ENCODE measurements at places on chromosomes 1 and 21.

- no peak for DNase-seq
Observed at GRCh38 chr1:228045871-228046270, 36.6 kb upstream of the ARF1 start.

GRCh38 chr1:150972417-150972940 lies 2.2 kb downstream of the CERS2 start:
- DNase-seq, result no peak

- DNase-seq, result peak; percentile 72
Observed at GRCh38 chr1:147673406-147673805, 3.1 kb upstream of the ACP6 start.

DNA sequence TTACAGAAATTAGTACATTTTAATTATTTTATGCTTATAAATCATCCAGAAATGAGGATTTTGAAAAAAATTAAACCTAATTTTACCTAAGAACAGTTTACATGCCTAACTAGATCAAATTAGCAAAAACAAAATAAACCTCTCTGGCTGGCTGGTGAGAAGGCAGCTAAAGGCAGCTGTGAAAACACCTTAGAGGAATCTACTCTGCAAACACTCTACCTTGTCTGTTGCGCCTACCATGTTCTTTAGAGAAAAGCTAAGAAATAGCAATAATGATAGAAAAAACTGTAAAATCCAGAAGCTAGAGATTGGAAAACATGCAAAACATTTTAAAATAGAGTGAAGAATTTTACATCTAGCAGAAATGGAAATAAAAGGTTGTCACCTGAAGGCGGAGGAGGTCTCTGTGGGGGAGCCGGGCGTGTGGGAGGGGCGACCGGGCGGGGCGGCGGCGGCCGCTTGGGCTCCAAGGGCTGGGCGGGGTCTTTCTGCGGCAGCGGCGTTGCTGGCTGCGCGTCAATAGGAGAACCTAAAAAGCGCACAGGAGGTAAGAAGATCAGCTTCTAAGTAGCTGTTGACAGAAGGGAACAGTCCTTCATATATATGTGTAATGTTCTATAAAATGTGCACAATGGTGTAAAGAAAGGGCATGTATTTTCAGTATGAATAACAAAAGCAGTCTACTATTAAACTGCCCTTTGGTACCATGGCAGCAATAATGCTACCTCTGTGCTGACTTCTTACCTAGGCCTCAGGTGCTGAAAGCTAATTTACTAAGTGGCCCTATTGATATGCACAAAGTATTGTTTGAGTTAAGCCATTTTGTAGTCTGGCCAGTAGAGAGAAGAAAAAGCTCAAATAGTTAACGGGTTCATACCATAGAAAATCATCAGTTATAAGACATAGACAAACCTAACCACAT lies 33.3 kb upstream of the CFAP298 start:
- DNase-seq, result no peak

- no peak for DNase-seq
Observed at GRCh38 chr1:30870656-30871055, 37.9 kb downstream of the SDC3 start.

DNA sequence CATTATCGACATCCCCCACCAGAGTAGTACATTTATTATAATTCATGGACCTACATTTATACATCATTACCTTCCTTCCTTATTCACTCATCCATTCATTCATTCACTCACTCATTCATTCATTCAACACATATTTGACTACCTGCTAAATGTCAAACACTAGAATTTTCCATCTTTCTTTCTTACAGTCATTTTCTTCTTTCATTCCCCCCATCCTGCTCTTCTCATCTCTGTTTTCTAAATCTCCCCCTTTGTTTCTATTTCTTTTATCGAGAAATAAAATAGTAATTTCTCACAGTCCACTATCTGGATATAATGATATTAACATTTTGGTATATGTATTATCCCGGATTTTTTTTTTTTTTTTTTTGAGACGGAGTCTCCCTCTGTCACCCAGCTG lies 27.8 kb upstream of the FMO3 start:
- DNase-seq, result no peak

DNA sequence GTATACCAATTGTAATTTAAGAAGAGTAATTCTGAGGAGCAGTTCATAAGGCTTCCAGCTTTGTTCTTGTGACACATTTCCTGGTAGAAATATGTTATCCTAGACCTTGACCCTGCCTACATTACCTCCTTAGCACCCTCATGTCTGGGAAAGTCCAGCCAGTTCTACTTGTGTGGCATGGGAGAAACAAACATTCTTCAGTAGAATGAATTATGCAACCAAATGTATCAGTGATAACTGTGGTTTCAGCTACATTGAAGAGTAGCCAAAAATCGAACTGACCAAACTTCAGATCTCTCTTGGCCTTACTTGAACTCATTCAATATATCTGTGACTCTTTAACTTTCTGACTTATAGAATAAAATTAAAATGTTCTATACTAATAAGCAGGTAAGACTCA lies 308.1 kb upstream of the LYPLAL1 start:
- DNase-seq, result peak; percentile 75

DNA sequence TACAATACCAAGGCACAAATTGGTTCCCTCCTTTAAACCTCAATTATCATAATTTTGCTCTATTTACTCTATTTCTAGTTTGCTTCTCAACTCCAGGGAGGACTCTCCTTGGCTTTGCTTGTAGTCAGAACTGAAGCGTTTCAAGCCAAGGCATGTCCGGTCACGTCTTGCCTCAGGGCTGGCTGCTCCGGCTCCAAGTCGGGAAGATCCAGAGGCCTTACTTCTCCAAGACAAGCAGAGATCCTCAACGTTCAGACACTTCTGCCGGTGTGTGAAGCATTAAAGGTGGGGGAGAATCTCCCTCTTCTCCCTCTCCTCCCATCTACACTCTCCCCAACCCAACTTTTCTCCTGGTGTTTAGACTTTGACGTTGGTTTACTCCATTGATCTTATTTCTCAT lies 7.2 kb upstream of the HHAT start:
- DNase-seq, result no peak

GRCh38 chr21:31087639-31088473 lies 49.6 kb upstream of the KRTAP19-8 start:
- DNase-seq, result no peak

DNA sequence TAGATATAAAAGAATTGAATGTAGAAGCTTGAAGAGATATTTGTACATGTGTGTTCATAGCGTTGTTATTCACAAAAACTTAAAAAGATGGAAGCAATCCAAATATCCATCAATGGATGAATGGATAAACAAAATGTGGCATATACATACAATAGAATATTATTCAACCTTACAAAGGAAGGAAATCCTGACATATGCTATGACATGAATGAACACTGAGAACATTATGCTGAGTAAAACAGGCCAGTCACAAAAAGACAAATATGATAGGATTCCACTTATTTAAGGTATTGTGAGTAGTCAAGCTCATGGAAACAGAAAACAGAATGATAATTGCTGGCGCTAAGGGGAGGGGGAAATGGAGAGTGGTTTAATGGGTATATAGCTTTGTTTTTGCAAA lies 47.0 kb upstream of the DYRK1A start:
- DNase-seq, result no peak
